ENCODE measurements at places on chromosomes 1 and 21.
A peak's percentile ranks its signal among the peaks of the same experiment; 100 is the strongest.

GRCh38 chr1:19424651-19425570 is 60.4 kb downstream of the CAPZB start:
- no peak for DNase-seq

GRCh38 chr1:188228623-188229022 is 1399.9 kb downstream of the PLA2G4A start:
- no peak for DNase-seq

GRCh38 chr1:14602136-14602535 is 3.7 kb downstream of the KAZN start:
- DNase-seq = peak; percentile 80

DNA sequence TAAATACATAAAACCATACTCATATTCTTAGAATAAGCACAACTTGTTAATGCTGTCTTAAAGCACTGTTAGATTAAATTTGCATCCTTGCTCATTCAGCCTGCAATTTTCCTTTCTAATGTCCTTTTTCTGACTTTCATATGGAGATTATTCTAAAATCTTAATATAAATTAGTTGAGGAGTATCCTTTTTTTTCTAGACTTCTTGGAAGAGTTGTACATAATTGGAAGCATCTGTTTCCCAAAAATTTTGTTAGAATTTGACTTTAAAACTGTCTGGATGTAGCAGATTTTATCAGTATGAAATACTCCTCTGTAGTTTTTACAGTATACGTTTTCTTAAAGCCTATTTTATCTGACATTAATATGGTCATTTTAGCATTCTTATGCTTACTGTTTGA is 9.7 kb downstream of the KIFAP3 start:
- no peak for DNase-seq

- DNase-seq = no peak
Observed at GRCh38 chr1:10788592-10789006, 7.8 kb downstream of the CASZ1 start.

- no peak for DNase-seq
Observed at GRCh38 chr21:28127175-28127785, 865.4 kb downstream of the LTN1 start.

GRCh38 chr21:42676808-42677207 is 23.4 kb downstream of the PDE9A start:
- no peak for DNase-seq

DNA sequence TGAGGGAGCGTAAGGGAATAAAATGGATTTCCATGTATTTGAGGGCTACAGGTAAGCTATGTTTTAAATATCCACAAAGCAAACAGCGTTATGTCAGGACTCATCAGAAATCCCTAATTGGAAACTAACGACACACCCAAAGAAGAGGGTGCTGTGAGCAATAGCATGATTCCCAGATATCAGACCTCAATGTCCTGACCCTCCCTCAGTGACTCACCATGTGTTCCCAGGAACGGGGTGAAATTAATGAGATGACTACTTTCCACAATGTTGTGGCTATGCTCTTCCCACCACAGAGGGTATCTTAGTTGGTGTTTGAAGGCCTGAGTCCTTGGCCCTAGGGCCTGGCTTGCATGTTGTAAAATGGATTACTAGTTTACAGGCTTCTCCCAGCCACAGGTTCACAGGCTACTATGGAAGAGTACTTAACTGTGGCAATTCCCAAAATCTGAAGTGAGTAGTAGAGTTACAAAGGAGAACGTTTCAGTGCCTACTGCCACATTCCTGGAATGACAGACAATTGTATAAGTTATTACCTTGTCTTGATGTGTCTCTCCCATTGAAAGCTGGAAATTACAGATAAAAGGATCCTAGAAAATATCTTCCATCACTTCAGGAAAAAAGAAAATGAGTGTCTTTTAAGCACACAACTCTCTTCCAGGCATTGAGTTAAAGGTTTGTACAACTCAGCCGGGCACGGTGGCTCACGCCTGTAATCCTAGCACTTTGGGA is 1.7 kb upstream of the KRTAP11-1 start:
- DNase-seq = no peak

- DNase-seq = no peak
Observed at GRCh38 chr1:5494518-5494917, 497.7 kb downstream of the NPHP4 start.

- peak; percentile 71 for DNase-seq
Observed at GRCh38 chr1:183989078-183989577, 48.4 kb downstream of the COLGALT2 start.

GRCh38 chr1:234715252-234716014 is 105.5 kb upstream of the IRF2BP2 start:
- no peak for DNase-seq

DNA sequence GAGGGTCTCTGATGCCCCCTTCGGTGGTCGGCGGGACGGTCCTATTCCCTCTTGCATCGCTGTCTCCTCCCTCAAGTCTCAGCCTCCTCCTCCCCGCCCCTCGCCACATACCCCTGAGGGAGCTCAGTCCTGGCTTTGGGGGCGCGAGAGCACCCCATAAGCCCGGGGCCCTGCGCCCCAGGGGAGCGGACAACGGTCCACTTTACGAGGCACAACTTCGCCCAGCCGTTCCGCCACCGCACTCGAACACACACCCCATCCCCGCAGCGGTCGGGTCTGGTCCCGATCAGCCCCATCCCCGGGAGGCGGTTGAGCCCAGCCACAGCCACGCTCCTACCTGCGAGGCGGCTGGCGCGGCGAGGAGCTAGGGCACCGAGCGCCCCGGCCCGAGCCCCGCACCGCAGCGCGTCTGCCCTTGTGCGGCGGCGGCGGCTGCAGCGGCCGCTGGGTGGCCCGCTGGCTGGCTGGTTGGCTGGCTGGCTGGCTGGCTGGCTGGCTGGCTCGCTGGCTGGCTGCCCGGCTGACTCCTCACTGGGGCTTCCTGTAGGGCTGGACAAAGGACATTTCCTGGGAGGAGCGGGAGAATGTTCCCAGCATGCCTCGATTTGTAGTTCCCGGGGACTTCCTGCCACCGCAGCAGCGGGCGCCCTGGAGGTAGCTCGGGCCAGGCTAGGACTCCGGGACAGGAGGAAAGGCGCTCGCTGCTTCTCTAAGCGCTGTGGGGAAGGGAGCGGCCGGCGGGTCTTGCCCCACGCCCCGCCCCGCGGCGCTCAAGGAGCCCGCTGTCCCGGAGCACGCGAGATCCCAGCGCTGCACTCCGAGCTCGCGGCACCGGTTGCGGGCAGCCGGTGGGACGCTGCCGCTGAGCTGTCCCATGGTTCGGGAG is at the start of gene ZNF697:
TSS of gene ZNF697 (minus strand) at position 533 of the 886 bp plus-strand sequence. CDS start 22,166 bp downstream, outside the sequence.
- peak; percentile 97 for DNase-seq

DNA sequence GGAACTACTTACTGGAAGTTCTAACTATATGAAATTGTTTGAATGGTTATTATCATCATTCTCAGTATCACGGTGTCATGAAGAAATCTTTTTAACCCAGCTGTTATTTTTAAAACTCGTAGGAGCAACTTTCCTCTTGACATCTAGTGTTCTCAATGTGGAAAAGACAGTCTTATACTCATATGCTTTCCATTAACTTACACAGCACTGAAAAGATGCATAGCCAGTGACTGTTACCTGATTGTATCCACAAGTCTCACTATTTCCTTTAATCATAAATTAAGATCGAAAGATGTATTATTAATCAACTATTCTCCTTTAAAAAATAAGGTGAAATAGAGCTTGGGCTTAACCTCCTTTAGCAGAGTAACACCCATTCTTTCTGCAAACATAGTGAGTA is 59.7 kb upstream of the TNFSF4 start:
- DNase-seq = no peak

DNA sequence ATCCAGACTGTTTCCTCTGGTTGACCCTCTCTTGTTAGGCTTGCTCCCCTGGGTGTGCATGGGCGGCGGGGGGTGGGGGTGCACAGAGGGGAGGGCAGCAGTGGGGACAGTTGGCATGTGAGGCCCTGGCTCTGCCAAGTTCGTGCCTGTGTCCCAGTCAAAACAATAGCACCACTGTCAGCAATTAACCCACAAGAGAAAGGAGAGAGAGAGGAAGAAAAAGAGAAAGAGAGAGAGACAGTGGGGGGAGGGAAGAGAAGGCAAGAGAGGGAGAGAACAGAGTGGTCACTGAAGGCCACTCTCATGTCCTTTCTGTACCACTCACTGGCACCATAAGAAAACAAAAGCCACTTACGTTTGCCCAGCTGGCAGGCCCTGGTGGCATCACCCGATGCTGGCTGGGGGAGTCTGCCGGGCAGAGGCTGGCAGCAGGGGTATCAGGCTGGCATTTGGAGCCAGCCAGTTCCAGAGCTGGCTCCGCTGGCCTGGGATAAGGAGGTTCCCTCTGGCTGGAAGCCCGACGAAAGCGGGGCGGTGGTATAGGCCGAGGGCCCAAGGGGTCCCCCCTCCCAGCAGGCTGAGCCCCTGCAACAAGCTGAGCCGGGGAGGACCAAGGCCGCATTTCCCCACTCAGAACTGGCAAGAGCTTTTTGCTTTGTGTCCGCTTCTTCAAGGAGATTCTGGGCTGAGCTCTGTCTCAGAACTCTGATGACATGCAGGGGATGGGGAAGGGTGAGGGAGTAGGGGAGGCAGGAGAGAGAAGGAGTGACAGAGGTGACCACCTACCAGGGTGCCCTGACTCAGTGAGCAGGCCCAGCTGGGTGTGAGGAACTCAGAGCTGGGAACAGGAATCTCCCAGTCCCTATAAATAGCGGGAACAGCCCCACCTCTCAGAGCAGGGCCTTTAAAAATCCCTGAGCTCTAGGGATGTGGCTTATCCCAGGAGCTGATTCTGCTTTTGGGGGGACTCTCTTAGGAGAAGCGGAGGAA is 27.9 kb downstream of the PIK3C2B start:
- no peak for DNase-seq

DNA sequence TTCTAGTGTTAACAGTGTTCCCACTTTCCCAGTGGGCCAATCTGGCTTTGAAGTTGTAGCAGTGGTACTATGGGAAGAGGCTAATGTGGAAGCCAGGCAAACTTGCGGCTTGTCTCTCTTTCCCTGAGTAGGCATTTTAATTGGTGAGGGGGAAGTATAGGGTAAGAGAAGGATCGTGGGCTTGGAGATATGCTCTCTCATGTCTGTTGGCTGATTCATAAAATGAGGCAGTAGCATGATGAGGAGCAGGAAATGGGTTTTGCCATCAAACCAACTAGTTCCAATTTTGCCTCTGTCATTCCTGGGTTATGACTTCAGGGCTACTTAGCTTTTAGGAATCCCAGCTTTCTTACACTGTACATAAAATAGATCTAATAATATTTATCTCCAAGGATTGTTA is 12.1 kb downstream of the C8A start:
- no peak for DNase-seq
